ENCODE measurements at places on chromosomes 12 and 14.

DNA sequence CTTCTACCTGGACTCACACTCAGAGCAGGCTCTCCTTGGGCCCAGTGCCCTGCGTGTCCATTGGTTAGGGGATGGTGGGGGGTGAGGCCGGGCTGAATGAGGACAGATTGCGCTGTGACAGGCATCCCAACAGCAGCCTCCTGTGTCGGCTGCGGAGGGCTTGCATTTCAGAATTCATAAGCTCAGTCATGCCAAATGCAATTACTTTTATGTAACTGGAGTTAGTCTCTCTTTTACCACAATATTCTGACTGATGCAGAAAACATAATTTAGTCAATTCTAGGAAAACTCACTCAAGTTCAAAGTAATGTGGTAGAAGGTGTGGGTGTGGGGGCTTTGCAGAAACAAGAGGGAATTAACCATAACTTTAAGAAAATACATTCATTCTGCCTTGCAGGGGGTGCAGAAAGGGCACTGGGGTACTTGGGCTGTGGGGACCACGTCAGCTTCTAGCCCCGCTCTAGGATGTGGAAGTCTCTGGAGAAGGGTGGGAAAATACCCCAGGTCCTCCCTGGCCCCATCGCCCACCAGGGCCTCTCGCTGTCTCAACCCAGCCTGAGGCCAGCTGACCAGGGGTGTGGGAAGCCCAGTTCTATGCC lies 257.7 kb downstream of the ADGRD1 start:
- DNase-seq = no peak

DNA sequence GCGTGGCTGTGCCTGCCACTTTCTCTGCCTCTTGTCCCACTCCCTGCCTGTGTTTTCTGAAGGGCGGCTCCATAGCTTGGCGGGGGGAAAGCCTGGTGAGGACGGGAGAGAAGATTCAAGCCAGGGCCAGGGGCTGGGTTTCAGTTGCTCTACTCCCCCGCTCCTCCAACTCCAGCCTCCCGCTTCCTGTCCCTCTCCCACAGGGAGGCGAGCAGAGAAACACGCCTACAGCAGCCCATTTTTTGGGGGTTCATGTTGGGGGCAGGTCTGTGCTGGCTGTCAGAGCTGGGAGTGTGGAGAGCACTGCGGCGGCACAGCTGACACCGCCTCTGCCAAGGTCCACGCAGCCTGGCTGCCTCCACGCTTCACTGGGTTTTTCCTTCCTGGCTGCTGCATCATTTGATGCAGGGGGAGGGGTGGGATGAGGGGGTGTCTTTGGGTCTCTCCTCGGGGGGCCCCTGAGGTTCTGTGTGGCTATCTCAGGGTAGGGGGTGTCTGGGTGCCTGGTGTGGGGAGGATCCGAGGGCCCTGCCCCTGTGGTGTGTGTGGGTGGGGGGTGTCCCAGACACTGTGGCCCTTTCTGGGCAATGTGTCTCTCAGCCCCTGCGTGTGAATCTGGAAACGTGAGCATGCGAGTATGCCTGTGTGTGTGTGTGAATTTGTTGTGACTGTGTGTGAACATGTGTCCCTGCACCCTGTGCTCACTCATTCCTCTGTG lies 10.7 kb upstream of the KRT80 start:
- DNase-seq = no peak

GRCh38 chr14:44928793-44929192 lies 33.0 kb downstream of the KLHL28 start:
- DNase-seq = no peak

GRCh38 chr12:42237052-42237852 lies 796 bp downstream of the YAF2 start:
- DNase-seq = peak; percentile 48

DNA sequence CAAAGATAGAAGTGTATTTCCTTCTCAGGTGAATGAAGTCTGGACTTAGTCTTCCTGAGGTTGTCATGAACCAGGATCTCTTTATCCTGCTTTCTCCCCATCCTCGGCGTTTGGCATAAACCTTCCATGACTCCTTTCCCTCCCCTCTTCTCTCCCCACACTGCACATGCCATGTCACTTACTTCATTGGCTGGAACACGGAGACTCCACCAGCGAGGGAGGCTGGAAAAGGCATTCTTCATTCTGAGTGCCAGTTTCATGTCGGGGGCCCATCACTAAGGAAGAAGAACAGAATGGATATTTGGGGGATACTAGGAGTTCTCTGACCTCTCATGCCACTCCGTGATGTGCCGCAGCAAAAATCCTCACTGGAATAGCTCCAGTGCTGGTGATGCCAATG lies 105.6 kb downstream of the VCPKMT start:
- DNase-seq = no peak

DNA sequence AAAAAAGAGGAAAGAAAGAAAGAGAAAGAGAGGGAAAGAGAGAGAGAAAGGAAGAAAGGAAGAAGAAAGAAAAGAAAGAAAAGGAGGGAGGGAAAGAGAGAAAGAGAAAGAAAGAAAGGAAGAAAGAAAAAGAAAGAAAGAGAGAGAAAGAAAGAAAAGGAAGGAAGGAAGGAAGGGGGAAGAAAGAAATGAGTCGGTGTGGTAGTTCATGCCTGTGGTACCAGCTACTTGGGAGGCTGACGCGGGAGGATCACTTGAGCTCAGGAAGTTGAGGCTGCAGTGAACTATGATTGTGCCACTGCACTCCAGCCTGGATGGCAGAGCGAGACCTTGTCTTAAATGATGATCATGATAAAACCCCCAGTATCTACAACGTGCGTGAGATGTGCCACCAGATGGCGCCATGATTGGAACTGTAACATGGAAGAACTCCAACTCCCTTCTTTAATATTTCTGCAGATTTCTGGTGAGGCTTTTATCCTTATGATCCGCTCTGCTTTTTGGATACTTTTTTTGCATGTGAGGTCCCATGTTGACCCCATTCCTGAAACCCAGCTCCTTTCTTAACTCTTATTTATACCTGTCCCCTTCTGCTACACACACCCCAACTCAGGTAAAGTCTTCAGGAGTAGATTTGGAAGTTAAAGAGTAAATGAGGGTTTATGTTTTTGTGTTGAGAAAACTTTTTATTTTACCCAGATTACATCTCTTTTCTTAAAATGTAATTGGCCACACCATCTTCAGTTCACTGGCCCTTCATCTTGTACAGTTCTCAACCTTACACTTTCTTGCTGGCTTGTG lies 25.6 kb downstream of the RNASE10 start:
- DNase-seq = peak; percentile 68

GRCh38 chr12:70069221-70070105 lies 173.8 kb upstream of the CNOT2 start:
- no peak for DNase-seq

GRCh38 chr14:51834240-51834639 lies 26.2 kb upstream of the GNG2 start:
- DNase-seq = no peak

DNA sequence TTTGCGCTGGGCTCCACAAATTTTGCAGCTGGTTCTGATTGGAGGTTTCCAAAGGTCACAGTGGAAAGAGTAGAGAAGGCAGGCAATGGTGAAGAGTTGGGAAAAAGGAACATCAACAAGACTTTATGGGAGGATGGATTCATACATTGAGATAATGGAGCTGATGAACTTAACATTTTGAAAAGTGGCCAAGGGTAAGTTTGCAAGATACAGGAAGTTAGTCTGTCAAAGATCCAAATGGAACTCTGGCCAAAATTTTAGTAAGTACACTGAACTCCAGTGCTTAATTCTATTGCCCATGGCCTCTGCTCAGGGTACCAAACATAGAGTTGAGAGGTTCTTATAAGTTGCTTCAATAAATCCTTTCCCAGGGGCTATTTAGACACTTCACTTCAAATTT lies 15.6 kb downstream of the CCER1 start:
- DNase-seq = no peak

DNA sequence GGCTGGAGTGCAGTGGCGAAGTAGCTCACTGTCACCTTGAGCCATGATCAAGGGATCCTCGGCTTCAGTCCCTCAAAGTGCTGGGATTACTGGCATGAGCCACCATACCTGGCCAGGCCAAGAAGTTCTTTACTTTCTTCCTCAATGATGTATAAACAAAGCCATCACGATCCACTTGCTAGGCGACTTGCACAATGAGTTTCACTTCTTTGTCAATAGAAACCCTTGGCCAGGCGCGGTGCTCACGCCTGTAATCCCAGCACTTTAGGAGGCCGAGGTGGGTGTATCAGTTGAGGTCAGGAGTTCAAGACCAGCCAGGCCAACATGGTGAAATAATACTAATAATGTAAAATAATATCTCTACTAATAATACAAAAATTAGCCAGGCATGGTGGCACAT lies 14.4 kb upstream of the SPSB2 start:
- no peak for DNase-seq

DNA sequence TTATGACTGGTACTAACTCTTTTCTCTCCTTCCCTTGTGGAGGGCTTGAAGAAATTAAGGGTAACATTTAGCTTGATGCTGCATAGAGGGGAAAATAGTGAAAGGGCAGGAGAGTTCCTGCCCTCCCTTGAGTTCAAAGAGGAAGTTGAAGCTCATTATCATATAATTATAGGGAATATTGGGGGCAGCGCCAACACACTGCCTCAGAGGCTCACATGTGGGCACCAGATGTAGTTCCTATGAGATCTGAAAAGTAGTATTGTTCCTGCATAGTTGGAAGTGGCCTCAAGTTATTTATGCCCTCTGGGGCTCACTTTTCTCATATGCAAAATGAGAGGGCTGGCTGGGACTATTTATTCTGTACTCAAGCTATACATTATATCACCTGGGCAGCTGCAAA lies 33.0 kb upstream of the FGF23 start:
- DNase-seq = no peak

DNA sequence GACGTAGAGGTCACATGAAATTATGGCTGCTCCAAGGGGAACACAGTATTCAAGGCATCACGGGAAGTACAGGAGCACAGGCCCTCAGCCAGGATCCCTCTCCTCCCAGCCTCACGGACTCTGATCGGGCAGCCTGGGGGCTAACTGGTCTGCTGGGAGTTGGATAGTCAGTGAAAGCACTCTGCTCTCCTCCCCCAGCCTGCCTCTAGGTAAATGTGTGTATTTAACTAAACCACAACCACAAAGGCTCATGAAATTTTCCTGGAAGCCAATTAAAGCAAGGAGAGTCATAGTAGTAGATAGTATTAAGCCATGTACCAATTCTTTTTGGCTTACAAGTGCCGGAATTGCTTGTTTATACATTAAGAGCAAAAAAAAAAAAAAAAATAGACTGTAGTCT lies 254.3 kb downstream of the MSRB3 start:
- no peak for DNase-seq

DNA sequence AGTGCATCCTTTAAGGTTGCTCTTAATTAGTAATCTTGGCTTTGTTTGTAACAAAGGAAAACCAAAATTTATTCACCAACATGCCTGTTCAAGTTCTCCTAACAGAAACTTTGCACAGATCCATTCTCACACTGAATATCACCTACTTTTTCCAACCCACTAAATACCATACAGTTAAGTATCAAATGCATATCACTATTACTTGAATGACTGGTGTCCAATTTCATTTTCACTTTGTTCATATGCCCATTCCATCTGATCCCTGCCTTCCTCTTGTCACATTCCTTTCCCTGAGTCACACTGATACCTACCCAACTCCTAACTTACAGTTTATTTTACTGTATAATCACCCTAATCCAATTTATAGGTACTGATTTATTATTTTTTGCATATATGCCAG lies 286.4 kb downstream of the NELL2 start:
- no peak for DNase-seq

DNA sequence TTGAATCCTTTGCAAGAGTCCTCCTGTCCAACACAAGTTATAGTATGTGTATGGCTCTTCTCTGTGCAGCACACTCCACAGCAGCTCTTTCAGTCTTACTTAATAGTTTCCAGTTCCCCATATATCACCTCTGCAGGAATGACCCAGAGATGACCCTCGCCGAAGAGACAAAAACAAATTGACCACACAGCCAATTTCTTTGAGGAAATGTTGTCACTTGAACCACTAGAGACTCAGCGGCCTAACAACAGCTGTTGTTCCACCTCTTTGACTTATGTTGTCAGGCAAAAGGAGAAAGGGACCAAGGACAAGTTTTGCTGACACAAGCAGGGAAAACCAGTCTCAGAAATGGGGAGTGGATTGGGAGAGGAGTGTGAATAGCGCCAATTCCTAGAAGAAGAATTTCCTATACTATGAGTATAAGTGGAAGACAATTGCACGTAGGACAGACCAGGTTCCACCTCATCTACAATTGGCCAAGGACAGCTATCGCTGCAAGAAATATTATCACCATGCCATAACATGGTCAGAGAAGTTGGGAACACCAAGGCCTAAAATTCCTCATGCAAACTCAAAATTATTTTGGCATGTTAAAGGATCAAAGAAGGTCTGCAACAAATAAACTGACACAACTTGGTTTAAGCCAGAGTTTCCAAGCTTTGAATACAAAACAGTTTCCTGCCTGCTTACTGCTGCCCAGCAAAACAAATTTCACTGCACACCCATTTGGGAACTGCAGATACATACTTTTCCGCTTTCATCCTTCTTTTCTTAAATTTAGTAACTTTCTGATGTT lies 41.7 kb upstream of the ITPR2 start:
- no peak for DNase-seq

DNA sequence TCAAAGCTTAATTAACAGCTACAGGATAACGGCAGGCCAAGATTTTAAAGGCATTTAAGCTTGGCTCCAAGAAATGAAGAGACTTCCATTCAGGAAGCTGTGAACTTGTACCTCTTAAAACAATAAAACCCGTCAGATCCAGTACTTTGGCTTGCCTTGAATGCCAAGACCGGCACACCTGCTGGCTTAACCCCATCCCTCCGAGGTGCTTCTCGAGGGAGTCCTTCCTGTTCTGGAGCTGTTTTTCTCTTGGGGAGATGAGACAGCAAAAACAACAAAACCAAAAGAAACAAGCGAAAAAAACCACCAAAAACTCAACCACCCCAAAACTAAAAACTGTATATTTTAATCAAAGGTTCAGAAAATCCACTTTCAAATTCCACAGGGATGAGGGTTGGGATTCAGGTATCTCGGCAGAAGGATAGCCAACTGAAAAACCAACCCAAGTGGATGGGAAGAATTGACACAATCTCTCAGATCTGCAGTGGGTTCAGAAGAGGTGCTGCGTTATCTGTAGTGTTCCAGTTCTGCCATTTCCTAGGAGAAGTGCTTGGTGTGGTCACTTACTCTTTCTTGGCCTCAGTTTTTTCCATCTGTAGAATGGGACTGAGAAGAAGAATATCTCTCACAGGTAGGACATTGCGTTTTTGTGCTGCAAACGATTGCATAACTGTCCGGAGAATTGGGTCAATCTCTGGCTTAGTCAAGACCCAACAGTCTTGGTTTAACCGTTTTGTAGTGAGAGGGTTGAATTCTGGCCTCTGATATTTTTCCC lies 420.1 kb downstream of the VRK1 start:
- no peak for DNase-seq

DNA sequence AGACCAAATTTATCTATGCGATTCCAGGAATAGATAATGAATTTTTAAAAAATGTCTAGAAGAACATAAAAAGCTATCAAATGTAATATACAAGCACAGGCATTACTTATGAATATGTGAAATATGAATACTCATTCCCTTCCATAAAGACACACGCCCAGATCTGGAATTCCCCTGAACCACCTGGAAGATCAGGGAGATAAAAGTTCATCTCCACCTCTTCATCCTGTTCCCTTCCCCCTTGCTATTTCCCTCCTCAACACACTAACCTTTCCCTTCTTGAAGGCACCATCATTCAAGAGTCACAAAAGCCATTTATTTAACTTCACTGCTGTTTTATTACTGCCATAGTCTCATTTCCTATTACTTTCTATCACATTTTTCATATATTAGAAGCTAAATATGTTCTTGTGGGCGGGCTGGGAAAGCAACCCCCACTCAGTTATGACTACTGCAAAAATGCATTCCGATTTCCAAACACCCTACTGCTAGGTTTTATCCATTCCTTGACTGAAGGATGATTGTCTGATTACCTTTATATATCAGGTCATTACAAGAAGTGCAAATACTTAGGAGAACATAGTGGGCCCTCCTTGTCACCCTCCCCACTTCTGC lies 16.1 kb downstream of the FGD6 start:
- no peak for DNase-seq
